Bronchus fibroblast of lung (primary cell): ENCODE measurements at places on chromosomes 1 and 21. TPM values are rescaled to one million over a fixed set of nuclear protein-coding genes. Genes with fewer than 3 reads are reported as not detected.

The CAPN8 gene
- total RNA-seq = not detected in 2 replicates

The ANGEL2 gene
- total RNA-seq = 23.5 and 35.1 TPM in 2 replicates

The C1orf94 gene
- total RNA-seq = not detected in 2 replicates

The PLA2G2C gene
- total RNA-seq = not detected in 2 replicates

The BSND gene
- not detected in 2 replicates for total RNA-seq
